Stimulated activated CD4-positive, alpha-beta T cell treated with anti-CD3 and anti-CD28 coated beads, Interleukin-1b, Interleukin-23, amount 100 ng/mL, for 48 hours (primary cell): ENCODE measurements at places on chromosomes 2 and 18.

DNA sequence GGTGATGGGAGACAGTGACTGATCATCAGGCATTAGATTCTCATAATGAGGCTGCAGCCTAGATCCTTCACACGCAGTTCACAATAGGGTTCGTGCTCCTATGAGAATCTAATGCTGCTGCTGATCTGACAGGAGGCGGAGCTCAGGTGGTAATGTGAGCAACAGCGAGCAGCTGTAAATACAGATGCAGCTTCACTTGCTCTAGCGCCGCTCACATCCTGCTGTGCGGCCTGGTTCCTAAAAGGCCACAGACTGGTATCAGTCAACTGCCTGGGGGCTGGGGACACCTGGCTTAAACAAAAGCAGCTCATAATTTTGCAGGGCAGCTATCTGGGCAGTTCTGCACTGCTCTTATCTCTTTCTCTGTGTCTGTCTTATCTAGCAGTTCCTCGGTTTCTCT is 20.4 kb upstream of the CD226 start:
- DNase-seq: peak; percentile 45

GRCh38 chr2:53373126-53373525 is 394.5 kb upstream of the CHAC2 start:
- no peak for DNase-seq

- DNase-seq: no peak
Observed at GRCh38 chr2:217399291-217399690, 539.4 kb upstream of the TNP1 start.

DNA sequence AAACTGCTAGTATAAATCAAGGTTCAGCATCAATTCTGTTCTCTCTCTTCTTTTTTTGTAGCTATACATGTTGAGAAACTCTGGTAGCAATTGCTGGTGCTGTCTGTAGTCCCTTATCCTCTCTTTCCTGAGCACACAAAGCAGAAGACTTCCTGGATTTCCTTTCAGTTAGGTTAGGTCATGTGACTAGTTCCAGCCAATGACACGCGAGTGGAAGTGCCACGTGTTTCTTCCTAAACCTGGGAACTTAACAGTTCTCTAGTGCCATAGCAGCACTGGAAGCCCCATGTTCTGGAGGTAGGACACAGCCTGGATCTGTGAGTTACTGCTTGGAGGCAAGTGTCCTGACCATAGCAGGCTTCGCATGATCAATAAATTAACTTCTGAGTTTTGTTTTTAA is 125.9 kb downstream of the PLA2R1 start:
- no peak for DNase-seq

DNA sequence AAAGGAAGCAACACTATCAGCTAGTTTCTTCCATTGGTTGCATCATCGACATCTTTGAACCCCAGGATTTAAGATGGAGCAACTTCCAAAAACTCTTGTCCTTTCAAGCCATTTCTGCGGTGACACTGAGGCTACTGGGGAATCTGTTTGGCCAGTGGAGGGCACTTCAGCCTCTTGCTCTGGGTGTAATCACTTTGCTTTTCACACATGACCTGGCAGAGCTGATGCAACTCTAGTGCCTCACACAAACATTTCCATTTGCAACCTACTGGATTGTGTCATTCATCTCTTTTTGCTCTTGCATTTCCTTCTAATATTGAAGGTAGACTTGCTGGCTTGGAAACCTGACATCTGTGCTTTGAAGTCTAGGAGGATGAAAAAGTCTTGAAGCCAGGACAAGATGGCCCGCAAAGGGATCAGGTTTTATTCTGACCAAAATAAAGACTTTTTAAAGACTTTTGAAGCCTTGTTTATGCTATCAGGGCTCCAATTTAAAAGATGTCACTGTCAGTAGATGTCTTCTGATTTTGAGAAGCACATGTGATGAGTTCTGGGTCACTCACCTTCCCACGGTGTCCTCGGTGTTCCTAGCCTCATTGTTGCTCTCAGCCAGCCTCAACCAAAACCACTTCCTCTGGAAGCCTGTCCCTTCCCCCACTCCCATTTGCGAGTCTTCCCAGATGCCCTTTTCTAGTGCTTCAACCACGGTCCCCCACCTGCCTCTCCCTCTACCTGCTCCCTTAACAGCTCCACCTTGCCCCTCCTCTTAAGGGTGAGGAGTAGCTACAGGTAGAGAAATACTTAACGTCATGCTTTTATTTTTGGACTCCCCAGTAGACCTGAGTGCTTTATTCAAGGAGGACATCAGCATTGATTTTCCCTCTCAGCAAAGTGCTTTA is 69.7 kb upstream of the KCNE4 start:
- no peak for DNase-seq

- no peak for DNase-seq
Observed at GRCh38 chr2:10487081-10487740, 39.1 kb upstream of the ODC1 start.

GRCh38 chr2:148649936-148650335 is 5.4 kb downstream of the EPC2 start:
- no peak for DNase-seq

- no peak for DNase-seq
Observed at GRCh38 chr2:33209976-33210375, 263.2 kb downstream of the LTBP1 start.

DNA sequence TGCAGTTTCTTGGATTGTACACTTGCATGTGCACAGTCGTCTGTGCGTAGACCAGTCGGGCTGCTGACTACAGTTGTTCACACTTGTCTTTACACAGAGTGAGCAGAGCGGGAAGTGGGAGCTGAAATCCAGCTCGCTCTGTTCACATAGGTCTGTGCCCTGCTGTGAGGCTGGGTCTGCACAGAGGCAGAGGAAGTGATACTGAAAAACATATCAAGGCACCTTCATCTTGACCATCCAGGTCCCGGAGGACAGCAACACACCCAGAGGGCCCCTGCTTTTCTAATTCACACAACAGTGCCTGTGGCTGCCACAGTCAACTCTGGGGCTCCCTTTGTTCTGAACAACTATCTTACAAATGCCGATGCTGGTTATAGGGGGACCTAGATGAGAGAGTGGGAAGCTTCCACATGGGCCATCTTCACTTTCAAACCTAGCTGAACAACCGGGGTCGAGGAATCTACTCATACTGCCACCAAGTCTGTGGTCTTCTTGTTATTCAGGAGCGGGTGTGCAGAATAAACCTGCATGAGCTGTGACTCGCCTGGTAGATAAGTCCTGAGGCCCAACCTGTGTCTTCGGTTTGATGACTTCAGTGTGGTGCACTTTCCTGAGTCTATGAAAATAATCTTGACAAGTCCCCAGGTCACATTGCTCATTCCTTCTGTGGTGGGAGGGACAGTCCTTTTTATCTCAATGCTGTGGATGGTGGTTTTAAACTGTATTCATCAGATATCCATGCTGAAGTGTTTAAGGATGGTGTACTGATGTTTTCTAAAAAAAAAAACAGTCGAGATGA is 3.5 kb upstream of the ADNP2 start:
- peak; percentile 59 for DNase-seq

DNA sequence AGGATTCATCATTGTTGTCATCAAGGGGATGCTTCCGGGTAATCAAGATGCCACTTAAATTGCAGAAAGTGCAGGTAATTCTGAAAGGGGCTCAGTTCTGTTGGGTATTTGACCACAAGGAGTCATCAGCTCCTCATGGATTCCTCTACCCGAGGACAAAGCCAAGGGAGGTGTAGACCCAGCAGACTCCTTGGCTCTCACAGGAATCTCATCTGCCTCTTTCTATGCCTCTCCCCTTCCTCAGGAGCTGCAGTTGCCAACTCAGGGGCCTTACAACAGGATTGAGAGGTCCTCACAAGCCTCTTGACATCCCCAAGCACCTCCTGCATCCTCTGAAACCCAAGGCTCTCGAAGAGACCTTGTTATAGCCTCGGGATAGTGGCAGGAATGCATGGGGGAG is 44.0 kb downstream of the ITGB6 start:
- no peak for DNase-seq

- DNase-seq: no peak
Observed at GRCh38 chr18:48374423-48375149, 34.6 kb downstream of the ZBTB7C start.

- no peak for DNase-seq
Observed at GRCh38 chr2:96625571-96626552, 12.2 kb downstream of the KANSL3 start.

DNA sequence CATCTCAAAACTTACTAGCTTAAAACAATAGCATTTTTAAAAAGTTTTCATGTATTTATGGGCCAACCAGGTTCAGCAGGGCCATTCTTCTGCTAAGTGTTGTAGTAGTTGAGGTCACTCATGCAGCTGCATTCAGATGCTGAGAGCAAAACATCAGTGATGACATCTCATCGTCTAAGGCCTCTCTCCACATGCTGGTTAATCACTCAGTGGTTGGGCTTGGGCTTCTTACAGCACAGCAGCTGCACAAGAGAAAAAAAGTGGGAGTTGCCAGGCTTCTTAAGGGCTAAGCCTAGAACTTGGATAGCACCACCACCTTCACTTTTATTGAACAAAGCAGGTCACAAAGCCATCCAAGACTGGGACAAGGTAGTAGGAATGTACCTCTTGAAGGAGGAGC is 190.3 kb downstream of the IRS1 start:
- DNase-seq: no peak

DNA sequence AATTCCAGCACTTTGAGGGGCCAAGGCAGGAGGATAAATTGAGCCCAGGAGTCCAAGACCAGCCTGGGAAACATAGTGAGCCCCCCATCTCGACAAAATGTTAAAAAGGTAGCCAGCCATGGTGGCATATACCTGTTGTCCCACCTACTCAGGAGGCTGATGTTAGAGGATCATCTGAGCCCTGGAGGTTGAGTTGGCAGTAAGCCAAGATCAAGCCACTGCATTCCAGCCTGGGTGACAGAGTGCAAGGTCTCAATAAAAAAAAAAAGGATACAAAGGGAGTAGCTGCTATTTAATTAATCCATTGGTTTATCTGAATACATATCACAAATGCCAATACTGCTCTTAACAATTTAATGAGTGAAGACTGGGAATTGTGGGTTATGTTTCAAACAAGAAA is 327.8 kb downstream of the CPS1 start:
- DNase-seq: no peak

DNA sequence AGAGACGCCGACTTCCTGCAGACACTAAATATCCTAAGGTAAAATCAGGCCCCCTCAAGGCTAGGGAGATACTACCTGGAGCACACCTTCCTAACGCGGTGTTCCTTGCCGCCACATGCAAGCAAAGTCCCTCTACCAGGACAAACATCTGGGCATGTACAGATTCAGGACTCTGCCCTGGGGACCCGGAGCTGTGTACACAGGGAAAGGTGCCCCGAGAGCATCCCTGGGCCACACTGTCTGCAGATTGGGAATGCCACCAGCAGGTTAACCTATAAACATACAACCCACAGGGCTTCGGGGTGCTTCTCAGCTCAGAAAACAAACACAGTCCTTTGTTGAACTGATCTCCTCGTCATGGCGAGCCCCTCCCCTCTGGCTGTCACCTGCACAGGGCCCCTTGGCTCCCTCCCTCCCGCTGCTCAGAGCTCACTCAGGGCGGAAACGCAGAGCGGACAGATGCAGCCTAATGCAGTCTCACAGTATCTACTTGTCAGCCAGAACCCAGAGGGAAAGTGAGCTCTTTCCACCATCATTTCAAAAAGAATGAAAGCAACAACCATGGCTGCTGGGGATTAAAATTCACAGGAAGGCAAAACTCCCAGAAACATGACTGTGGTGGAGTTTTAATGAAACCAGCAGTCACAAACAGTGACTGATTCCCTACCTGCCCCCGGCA is 218.8 kb downstream of the HDAC4 start:
- DNase-seq: no peak

- DNase-seq: no peak
Observed at GRCh38 chr2:218925434-218925833, 34.0 kb upstream of the CDK5R2 start.

DNA sequence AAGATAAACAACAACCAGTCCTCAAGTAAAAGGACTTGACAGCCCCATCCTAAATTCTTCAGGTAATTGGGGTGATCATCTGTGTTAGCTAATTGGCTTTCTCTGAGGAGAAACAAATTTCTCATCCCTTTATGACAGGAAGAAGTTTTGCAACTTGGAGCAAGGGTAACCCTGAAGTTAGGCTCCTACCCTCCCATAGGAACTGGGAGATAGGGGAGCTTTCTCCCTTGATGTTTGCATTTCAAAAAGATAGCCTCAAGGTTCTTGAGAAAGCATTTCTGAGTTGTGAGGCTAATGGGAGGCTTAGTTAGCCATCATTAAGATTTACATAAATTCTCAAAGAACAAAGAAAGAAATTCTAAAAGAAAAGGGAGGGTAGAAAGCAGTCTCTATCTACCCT is 95.4 kb downstream of the MAP2 start:
- DNase-seq: no peak

GRCh38 chr2:159695795-159696448 is 16.4 kb upstream of the MARCHF7 start:
- DNase-seq: no peak

- no peak for DNase-seq
Observed at GRCh38 chr18:54720620-54721019, 107.7 kb upstream of the RAB27B start.

- no peak for DNase-seq
Observed at GRCh38 chr2:159462961-159463360, 153.4 kb downstream of the BAZ2B start.

- DNase-seq: no peak
Observed at GRCh38 chr2:164761737-164762460, 79.7 kb downstream of the COBLL1 start.

DNA sequence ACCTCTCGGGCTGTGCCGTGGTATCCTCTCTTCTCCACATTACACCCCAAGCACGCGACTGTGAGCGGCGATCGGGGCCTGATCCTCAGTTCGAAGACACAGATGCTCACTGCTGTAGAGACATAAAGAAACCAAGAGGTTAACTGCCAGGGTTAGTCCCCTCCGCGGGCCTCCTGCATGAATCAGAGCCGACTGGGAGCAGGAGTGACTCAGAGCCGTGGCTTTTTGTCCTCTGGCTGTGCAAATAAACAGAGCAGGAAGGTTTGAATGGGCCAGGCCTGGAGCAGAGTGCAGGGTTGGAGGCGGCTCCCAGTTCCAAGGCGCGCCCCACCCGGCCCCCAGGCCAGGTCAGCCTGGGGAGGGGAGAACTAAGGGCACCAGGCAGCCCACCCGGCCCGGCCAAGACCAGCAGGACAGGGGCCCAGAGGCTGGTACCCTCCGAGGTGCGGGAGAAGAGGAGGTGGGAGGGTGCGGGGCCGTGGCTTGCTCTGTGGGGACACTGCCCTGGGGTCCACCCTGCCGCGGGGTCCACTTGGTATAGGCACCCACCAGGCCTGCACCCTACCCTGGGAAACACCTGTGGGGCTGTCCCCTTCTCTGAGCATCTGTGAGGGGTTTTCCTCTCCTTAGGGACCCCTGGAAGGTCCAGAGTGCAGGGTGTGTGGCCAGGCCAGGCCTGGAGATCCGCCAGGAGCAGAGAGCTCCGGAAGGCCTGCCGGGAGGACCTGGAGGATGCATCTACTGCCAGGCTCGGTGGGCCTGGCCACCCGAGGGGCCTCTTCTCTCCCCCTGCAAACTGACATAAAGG is 16.5 kb downstream of the TWIST2 start:
- DNase-seq: peak; percentile 83

DNA sequence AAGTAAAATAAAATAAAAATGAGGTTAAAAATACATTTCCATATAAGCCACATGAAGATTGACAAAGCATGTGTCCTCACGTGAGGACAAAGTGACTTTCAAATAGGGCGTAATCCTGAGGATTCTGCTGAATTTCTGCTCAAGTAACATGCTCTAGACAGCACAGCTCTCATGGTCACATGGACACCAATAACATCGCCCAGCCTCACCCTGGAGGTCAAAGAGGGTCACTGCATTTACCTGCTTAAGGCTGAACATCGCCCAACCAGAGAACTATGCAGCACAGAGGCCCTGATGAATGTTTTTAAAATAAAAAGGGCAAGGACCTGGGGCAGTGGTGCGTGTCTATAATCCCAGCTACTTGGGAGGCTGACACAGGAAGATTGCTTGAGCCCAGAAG is 30.2 kb downstream of the TGFBRAP1 start:
- DNase-seq: no peak
